B cell (primary cell): ENCODE measurements at places on chromosomes 5 and 9. TPM values are rescaled to one million over a fixed set of nuclear protein-coding genes. Genes with fewer than 3 reads are reported as not detected.

GRCh38 chr5:113224605-113225065 is 210.2 kb downstream of the TSSK1B start:
- no peak for DNase-seq

DNA sequence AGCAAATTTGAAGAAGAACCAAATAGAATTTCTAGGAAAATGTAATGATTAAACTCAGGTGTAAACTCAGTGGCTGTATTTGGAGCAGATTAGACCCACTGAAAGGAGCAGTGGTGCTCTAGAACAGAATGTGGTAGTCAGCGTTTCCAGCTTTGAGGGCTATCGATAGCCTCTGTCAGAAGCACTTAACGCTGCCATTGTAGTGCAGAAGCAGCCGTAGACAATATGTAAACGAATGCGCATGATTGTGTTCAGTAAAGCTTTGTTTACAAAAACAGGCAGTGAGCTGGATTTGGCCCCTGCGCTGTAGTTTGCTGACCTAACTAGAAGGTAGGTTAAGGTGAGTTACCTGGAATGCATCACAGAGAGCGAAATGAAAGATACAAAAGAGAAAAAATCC is 72.0 kb downstream of the FAM78A start:
- DNase-seq: no peak

DNA sequence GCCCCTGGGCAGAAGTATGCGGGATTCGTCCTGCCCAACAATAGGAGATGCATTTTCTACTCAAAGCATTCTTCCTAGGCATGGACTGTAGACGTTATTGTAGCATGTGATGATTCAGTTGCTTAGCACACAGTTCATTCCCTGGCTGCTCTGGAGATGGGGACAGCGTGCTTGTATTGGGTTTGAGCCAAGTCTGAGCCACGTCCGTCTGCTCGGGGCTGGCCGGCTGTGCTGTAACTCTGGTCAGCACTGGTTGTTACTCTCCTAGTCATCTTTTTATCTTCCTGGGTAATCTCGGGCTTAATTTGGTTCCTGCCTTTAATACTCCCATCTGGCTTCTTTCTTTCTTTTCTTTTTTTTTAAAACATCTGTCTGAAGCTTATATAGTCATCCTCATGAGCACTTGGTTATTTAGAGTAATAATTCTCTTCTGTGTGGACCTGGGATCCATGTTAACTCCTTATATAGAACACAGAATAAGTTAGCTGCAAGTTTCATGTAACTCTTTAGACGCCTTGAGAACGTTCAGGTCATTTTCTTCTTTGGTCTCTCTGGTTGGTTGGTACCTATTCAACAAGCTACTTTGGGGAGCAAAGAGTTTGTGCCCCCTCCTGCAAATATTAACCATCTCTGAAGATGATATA is 118.8 kb upstream of the RPS23 start:
- DNase-seq: no peak

- no peak for DNase-seq
Observed at GRCh38 chr5:100760688-100761087, 142.4 kb downstream of the ST8SIA4 start.

- DNase-seq: no peak
Observed at GRCh38 chr5:53777864-53778618, 217.6 kb downstream of the NDUFS4 start.

DNA sequence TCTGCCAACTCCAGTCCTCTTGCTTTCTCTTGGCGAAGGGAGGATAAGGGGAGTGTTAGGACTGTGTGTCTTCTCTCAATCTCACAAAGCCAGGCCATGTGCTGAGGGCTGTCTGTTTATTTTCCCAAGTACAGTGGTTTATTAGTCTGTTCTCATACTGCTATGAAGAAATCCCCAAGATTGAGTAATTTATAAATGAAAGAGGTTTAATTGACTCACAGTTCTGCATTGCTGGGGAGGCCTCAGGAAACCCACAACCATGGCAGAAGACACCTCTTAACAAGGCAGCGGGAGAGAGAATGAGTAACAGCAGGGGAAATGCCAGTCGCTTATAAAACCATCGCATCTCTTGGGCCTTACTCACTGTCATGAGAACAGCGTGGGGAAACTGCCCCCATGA is 36.2 kb upstream of the CKS2 start:
- no peak for DNase-seq

GRCh38 chr9:99253772-99254431 is 31.8 kb downstream of the SEC61B start:
- DNase-seq: peak; percentile 79

DNA sequence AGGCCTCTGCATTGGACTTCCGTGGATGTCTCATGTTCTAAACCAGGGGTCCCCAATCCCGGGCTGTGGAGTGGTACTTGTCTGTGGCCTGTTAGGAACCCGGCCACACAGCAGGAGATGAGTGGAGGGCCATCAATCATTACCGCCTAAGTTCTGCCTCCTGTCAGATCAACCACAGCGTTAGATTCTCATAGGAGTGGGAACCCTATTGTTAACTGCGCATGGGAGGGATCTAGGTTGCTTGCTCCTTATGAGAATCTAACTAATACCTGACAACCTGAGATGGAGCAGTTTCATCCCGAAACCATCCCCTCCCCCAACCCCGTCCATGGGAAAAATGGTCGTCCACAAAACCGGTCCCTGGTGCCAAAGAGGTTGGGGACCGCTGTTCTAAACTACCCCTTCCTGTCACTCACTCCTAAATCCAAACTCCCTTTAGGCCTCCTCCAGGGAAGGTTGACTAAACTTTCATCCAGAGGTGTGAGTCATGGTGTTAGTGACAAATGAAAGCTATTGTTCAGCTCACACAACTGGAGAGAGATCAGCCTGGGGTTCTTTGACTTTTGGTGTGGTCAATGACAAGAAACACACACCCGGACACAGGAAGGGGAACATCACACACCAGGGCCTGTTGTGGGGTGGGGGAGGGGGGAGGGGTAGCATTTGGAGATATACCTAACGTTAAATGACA is 9.5 kb downstream of the KCNV2 start:
- no peak for DNase-seq

DNA sequence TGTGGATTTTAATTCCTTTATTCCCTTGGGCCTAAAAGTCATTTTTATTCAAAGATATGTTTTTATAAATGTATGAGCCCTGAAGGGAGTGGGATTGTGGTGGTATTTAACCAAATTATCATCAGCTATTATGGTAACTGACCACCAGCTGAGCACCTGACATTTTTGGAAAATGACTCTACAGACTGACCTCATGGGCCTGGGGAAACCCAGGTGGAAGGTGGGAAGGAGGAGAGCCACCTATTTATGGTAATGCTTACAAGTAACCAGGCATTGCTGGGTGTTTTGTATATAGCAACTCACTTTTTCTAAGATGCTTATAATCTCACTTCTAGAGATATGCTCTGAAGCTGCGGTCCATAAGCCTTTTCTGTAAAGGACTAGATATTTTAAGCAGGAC is 22.3 kb upstream of the NFIB start:
- DNase-seq: no peak

DNA sequence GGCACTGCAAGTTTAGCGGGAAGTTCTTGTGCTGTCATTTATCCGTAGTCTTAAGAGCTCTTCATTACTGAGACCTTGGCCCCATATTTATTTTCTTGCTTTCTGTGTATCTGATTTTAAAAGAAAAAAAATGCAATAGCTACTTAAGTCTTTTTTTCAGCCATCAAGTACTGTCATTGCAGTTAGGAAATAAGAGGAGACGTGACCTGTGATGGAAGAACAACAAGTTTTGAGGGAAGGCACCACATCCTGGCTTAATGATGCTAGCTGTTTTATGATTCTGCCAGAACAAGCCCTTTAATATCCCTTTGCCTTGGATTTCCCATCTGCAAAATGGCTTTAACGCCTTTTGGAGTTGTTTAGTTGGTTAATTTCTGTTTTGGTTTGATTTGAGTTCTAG is 3.8 kb downstream of the RGMB start:
- no peak for DNase-seq

GRCh38 chr9:78777747-78778146 is 480.8 kb downstream of the PSAT1 start:
- no peak for DNase-seq

DNA sequence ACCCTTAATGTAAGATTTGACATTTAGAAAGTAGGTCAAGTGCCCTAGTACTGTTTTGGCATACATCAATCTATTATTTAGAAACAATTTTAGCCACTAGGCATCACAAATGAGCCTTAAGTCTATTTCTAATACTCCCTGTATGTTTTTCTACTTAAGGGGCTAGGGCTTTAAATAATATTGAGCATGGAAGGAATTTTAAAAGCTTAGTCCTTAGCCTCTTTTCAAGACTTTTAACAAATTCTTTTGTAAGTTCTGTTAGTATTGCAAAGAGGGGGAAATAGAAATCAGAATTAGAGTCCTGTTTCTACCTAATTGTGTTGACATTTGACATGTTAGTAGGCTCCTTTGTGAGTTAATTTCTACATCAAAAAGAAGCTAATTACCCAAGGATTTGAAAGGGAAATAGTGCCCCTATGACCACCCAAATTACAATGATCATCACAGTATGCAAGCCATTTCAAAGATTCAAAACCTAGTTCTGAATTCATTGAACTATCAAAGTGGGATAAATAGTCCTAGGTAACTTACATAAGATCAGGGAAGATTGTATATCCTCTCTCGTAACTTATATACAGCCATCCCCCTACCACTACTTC is 647.8 kb upstream of the ACO1 start:
- no peak for DNase-seq

DNA sequence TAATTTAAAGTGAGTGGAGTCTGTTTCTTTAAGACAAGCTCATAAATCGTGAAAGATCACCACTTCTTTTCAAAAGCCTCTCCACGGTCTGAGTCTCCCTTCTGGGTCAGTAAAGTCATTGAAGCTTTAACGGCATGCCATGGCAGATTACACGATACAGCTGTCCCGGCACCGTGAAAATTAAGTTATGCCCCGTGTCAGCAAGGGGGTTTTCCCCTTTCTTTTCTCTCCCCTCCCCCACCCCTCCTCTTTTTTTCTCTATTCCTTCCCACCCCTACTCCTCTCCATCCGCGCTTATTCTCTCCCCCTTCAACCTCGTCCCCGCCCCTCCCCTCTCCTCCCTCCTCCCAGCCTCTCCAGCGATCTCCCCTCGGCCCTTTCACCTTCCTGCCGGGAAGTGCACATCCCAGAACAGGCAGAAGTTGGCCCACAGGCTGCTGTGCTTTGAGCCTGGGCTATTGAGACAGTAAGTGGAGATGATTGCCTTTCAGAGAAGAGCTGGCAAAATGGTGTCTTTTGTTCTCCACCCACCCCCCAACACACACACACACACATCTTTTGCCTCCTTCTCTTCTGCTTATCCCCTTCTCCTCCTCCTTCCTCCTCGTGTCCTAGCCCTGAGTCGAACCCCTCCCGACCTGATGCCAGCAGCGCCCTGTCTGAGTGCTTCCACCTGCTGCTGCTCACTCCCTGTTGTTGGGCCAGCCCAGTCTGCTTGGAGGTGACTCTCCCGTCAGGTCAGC is 44.1 kb downstream of the GAS1 start:
- DNase-seq: no peak

GRCh38 chr9:115030006-115030405 is 88.0 kb downstream of the TNC start:
- DNase-seq: no peak

DNA sequence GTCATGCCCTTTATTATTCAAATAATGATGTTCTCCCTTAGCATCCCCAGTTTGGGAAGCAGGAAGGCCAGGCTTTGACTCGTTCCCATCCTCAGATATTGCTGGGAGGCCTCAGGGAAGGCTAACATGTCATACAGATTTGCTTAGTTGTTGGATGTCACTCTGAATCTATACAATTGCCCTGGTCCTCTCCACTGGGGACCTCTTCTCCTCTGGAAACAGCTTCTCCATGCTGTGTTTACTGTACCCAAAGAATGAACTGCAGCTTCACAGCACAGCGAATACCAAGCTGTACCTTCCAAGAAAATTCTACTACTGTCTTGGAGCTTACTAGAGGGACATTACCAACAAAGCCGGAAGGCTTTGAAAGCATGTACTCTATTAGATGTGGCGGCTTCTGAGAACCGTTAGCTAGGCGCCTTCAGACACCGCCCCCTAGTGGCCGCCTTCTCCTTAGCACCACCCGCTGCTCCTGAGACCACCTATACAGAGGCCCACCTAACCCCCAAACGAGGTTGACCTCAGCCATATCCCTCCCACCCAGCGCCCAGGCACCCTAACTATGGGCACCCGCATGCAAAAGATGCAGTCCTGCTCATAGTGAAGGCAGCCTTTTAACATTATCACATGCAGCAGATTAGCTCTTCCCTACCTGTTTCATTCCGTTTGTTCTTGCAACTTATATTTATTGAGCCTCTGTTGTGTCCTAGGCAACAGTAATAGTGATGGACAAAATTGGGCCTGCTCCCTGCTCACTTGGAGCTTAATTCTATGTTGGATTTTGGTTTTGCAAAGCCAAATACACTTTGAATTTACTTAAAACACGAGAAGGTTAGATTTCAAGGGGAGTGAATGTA is 34.9 kb upstream of the FOXI1 start:
- DNase-seq: no peak

DNA sequence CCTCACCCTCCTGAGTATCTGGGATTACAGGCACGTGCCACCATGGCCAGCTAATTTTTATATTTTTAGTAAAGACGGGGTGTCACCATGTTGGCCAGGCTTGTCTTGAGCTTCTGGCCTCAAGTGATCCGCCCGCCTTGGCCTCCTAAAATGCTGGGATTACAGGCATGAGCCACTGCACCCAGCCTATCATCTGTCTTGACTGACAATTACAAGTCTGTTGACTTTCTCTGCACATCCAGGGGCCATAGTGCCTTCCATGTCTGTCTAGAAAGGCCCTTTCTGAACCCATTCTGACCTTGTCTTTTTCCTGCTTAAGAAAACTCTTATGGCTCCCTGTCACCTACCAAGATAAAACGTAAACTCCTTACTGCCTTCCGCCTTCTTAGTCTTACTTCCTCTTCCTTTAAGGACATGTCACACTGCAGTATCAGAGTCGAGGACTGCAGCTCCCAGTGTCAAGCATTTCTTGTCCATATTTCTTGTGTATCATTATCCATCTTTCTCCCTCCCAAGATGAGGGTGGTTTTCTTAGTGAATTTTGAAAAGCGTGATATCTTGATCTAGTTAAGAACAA is 49.9 kb upstream of the SHB start:
- DNase-seq: no peak

GRCh38 chr9:113772121-113772810 is 103.8 kb upstream of the ZNF618 start:
- DNase-seq: no peak

- DNase-seq: no peak
Observed at GRCh38 chr9:127539982-127540663, 72.0 kb upstream of the STXBP1 start.

DNA sequence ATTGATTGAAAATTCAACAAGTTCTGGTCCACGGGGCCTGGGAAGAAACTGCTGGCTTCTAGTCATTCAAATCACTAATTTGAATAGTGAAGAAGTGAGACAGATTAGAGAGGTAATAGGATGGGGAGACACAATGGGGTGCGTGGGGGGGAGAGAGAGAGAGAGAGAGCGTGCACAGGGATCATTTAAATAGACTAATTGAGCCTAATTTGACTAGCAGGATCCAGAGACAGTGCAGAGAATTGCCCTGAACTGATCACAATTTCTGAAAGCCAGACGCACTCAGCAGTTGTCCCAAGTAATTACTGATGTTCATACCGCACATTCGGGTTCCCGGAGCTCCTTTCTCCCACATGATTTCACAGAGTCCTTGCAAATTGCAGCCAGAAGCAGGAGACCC is 50.3 kb upstream of the C5orf58 start:
- DNase-seq: no peak

The GRXCR2 gene
- not detected in 2 replicates for total RNA-seq

The NPR3 gene
- not detected in 2 replicates for total RNA-seq

The HMCN2 gene
- total RNA-seq: 0.05 TPM in 1 of 2 replicates, not detected in the other

The IFNA2 gene
- total RNA-seq: not detected in 2 replicates

The ARID3C gene
- total RNA-seq: not detected in 2 replicates

The GMCL2 gene
- not detected in 2 replicates for total RNA-seq

The SLC26A2 gene
- 13.2 and 13.5 TPM in 2 replicates for total RNA-seq

The LRRC19 gene
- not detected in 2 replicates for total RNA-seq

The CATSPER3 gene
- total RNA-seq: 0.79 and 2.7 TPM in 2 replicates

The ANKRD20A1 gene
- 1.3 TPM in 1 of 2 replicates, not detected in the other for total RNA-seq

The PCDHA10 gene
- not detected in 2 replicates for total RNA-seq
